H9 (cell line): ENCODE measurements at places on chromosomes 5 and 9.
A peak's percentile ranks its signal among the peaks of the same experiment; 100 is the strongest.

DNA sequence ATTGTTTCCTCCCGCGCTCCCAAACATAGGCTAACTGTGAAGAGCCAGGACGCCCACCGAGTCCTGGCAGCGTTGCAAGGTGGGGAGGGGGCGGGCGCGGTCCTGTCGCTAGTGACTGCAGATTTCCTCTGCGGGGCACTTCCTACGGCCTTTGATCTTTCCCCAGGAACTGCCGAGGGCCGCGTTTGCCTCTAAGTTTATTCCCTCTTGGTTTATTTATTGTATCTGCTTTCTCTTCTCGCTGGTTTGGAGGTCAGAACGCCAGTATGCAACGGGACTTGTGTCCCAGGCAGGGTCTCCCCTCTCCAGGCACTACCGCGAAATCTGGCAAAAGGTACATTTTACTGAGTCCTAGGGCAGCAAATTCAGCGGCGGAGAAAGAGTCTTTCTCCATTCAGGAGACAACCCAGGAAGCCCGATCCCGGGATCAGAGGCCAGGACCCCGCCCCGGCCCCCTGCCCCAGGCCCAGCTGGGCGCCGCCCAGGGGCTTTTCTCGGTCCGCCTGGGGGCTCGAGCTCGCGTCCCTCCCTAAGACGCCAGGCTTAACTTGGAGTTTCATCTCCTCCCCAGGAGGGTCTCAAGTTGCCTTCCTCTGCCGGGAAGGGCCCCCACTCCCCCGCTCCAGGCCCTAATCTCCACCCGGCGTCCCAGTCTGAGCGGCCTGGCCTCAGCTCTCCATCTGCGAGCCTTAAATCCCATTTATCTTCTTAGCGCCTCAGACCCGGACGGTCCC is 884 bp upstream of the EGFLAM start:
- peak; percentile 36 for DNase-seq

- DNase-seq = no peak
Measured at GRCh38 chr5:154254896-154255295, 64.4 kb downstream of the GALNT10 start.

DNA sequence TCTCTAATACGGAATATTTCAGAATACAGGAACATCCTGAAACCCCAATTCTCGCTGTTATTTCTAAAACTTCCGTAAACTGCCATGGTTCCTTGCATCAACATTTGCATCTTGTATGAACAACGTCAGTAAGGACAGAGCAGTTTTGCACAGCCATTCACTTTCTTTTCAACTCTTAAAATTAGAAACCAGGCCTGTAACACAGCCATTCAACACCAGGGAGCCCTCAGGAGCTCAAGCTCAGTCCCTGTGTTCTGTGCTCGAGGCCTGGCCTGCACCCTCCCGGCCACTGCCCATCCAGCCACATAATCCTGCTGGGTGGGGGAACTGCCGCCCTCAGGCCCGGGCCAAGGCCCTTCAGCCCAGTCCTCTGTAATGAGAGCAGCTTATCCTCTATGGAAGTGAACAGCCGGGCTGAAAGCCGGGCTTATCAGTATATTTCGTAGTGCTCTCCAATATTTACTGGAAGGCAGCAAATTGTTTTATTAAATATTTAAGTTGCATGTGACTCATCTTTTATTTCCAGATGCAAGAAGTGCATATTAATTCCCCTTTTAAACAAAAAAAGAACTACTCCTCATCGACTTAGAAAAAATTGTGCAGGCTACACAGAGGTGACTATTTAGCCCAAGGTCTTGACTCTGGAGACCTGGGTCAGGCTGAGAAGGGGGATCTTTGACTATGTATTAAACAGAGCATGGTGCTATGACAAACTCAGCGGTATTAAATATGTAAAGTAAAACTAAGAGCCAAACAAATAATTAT is 33.2 kb upstream of the SLC6A3 start:
- DNase-seq = no peak

DNA sequence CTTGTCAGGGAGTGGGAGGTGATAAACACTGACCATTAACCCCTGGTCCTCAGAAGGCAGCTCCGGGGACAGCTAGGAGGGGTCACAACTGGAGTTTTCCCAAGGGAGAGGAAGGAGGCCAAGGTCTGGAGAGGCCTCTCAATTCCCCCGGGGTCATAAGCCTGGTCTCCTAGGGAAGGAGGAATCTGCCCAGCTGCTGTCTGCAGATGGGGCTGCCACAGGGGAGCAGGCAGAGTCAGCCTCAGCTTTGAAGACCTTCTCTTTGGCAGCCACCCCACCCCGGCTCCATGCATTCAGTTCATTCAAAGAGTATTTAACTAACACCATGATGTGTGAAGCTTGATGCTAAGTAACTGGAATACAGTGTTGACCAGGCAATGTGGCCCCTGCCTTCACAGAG is 74.6 kb upstream of the HSPA9 start:
- DNase-seq = peak; percentile 43

DNA sequence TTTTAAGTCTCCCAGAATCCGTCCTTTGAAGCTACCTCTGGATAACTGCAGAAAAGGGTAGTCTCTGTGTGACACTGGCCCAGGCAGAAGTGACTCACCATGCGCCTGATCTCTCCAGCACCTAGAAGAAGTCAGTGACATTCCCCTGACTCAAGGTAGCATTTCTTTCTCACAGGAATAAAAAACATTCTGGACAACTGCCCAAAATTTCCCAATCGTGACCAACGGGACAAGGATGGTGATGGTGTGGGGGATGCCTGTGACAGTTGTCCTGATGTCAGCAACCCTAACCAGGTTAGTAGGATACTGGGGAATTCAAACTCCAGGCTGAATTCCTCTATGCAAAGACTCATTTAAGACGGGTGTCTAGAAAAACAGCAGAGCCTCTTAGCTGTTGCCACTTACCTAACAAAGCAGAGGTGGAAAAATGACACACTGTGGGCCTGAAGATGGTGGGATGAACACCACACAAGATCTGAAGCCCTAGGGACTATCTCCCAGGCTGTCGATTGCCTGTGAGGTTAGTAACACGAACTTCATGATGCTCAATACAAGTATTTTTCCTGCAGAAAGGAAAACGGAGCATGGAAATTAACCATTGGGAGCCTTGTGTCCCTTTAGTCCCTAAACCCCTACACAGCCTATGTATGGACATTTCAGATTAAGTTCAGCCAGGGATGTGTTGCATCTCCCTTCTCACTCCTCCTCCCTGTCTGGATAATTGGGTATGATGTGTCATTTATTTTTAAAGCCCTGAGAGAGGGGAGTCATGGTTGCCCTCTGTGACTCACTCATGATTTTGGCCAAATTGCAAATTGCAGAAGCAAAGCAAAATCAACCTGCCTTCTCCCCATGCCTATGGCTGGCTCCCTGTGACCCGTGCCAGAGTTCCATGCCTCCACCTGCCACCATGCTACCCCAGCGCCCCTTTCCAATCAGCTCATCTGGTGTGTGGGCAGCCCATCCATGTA is 37.2 kb downstream of the THBS4 start:
- DNase-seq = no peak

- DNase-seq = peak; percentile 90
Measured at GRCh38 chr5:171520300-171521174, 101.1 kb downstream of the FGF18 start.

- no peak for DNase-seq
Measured at GRCh38 chr5:113112435-113112834, 135.8 kb downstream of the DCP2 start.

DNA sequence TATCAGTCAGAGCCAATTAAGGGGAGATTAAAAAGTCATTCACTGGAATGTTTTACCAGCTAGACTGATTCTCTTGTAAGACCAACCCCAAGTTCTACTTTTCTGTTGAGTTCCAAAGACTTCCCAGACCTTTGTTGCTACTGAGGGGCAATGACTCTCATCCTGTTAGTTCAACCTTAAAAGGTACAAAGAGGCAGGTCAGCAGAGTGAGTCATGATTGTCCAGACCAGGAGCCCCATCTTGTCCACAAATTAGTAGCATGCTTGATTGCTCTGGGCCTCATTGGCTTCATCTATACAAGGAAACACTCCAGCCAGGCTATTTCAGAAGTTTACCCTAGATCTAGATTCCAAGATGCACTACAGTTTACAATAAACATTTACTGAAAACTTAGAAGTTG is 79.9 kb upstream of the IL7R start:
- no peak for DNase-seq

GRCh38 chr9:76370396-76371023 is 23.7 kb downstream of the RFK start:
- no peak for DNase-seq

- no peak for DNase-seq
Measured at GRCh38 chr5:179802950-179803562, 3.6 kb downstream of the MGAT4B start.

- DNase-seq = no peak
Measured at GRCh38 chr9:113828221-113828620, 47.9 kb upstream of the ZNF618 start.
